Body of pancreas (tissue), 4 donors: ENCODE measurements at places on chromosomes 2 and 18. TPM values are rescaled to one million over a fixed set of nuclear protein-coding genes. Genes with fewer than 3 reads are reported as not detected.

CCDC68 gene
- total RNA-seq = 13.0 TPM

GRCh38 chr18:9947248-9947647 lies 33.4 kb downstream of the VAPA start:
- no peak for DNase-seq

DNA sequence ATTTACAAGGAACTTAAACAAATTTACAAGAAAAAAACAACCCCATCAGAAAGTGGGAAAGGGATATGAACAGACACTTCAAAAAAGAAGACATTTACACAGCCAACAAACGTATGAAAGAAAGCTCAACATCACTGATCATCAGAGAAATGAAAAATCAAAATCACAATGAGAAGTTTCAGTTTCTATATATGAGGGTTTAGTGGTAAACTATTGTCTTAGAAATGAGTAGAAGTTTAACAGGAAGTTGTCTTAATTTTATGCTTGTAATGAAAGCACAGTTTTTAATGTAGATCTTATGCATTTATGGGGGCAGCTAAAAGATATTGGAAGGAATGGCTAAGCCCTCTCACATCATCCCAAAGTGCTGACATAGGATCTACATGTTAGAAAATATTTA lies 325.4 kb downstream of the ERBB4 start:
- DNase-seq = no peak

GRCh38 chr2:9941196-9941995 lies 10.1 kb upstream of the GRHL1 start:
- no peak for DNase-seq

DNA sequence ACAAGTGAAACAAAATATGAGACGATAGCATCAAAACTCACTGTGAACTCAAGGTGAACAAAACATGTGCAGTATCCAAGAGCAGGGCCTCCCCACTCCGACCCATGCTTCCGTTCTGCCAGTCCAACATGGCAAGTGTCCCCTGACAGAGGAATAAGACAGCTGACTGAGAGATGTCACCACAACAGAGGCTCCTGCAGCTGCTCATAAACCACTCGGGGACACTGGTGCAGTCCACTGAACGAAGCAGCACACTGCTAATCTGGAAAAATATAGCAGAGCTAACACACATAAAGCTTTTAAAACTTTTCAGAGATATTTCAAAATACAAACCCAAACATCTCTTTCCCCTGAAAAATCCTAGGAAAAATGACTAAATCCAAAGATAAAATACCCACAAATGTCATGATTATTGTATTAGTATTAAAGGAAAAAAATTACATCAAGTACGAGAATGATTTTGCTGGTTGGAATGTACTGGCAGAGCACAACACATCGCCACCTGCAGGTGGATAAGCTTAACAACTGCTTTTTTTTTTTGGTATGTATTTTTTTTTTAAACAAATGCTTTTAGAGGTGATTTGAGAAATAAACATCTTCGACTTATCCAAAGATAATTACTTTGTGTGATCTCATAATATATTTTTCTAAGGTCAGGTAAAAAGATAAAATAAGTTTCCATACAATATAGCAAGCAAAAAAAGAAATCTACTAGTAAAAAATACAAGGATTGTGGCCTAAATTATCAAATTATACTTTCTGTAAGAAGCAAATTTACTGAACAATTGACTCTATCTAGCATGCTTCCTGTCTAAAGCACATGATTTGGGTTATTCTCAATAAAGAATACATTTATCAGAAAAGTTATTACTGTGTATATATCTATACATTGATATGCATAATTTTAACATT lies 18.6 kb downstream of the THADA start:
- DNase-seq = peak; percentile 47

SUMO1 gene
- 43.8 TPM for total RNA-seq

DNA sequence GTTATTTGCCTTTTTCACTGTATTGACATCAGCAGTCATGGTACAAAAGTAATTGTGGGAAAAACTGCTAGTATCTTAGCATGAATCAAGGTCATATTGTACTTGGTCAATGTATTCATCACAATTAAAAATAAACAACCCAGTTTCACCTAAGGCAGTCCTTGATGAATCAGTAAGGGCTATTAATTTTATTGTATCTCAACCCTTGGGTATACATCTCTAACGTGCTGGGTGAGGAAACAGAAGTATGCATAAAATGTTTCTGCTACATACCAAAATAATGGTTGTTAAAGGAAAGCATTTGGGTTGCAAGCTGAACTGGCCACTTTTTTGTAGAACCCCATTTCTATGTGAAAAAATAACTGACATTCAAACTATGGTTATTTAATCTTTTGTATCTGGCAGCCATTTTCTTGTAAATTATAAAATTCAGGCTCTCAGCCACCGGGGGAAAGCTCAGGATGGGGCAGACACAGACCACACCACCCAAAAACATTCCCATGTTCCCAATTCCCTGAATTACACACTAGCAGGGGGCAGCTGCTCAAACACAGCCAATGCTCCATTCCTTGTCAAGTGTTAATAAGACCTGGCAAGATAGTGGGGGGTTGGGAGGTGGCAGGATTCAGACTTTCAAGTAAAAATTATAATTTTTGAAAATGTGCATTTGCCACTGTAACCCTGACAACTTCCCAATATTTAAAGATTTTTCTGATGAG lies 49.3 kb downstream of the OLA1 start:
- no peak for DNase-seq

C2orf80 gene
- total RNA-seq = not detected

GRCh38 chr2:181104512-181105115 lies 124.2 kb downstream of the UBE2E3 start:
- DNase-seq = no peak

KCNG3 gene
- total RNA-seq = 1.8 TPM

DNA sequence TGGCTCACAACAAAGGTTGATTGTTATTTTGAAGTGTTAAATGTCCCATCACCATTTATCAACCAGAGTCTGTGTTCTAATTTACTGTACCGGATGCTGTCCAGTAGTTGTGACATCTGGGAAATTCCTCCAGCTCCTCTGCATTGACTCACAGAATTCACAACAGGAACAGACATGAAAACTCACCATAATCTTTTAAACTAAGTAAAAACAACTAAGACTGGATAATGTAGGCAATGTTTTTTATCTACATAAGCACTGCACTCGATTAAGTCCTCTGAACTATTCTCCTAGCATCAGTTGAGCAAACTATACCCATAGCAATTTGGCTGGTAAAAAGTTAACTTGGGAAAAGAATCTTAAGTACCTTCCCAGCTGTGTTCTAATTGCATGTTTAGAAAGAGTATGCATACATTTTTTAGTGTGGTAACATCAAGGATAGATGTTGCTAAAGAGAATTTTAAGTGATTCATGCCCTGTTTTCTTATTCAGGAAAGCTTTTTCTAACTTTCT lies 42.9 kb upstream of the MYO1B start:
- DNase-seq = no peak
